ENCODE measurements at places on chromosomes 2 and 18. TPM values are rescaled to one million over a fixed set of nuclear protein-coding genes. Genes with fewer than 3 reads are reported as not detected.

DNA sequence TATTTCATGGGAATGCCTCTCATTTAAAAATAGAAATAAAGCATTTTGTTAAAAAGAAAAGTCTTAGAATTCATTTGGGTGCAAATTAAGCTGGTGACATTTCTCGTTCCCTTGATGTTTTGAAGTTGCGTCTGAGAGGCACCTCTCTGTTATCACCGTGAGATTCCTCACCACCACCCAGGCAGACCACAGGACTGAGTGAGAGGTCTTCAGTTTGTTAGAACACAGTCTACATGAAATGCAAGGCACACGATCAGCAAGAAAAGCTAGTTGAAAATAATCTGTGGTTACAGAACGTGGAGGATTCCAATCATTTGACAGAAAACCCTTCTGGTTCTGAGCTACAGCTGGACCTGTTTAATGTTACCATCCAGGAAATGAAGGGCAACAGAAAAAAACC lies 116.0 kb downstream of the UXS1 start:
- no peak for DNase-seq

DNA sequence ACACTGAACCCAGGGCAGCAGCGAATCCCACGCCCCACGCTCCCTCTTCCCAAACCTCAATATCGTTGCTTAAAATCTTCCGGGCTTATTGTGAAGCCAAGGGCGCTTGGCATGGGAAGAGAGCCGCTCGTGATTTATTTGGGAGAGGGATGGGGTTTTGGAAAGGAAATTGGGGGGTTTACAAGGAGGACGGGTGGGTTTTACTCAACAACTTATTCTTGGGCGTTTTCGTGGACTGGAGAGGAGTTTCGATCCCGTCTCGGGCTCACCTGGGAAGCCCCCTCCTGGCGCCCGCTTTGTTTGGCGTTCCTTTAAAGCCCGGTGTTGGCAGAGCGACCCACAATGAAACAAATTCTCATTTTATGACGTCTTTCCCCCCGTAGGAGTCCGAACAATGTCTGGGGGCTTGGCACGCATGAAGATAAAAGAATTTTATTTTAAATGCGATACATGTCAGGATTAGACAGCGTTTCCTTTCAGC lies 135.3 kb downstream of the INSIG2 start:
- no peak for DNase-seq

DNA sequence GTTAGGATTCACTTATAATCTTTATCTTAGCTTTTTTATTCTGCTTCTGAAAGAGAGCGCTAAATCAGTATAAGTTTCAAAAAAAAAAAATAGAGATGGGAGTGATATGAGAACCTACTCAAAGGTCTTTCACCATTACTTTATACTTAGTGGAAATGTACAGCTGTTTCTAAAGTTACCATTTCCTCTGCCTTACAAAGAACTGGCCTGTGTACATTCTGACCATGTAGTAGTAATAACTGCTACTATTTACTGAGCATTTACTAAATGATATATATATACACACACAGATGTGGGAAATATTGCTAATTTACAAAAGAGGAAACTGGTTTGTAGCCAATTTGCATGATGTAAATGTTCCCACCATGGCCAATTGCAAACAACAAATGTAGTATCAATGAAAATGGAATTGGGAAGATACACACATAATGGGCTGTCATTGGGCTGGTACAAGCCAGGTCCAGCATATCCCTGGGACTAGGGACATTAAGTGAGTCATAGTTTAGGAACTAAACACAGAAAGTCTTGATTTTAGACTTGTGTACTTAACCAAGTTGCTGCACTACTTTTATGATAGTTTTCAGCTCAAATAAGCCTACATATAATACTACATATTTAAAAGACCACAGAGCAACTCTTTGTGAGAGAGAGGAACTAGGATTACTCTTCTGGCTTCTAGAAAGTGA lies 67.1 kb downstream of the DYNC1I2 start:
- peak; percentile 32 for DNase-seq

GRCh38 chr2:231347081-231347480 lies 48.4 kb upstream of the B3GNT7 start:
- no peak for DNase-seq

DNA sequence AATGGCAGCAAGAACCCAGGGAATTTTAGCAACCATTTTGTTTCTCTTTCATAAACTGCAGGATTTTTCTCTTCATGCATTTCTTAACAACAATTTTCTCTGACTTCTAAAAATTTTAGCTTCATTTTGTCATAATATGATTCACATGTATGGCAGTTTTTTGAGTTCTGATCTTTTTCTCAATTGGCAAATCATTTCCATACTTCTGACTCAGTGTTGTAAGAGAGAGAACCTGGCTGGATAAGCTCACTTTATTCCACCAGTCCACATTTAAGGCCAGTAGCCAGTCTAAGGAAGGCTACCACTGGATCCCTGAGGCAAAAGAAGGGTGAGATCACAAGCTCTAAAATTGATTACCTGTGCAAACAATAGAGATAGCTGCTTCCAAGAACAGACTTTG lies 42.8 kb upstream of the COL3A1 start:
- DNase-seq: no peak

Gene SP5
- total RNA-seq: not detected

Gene PPP1R7
- 59.2 TPM for total RNA-seq
